ENCODE measurements at places on chromosomes 1 and 21. TPM values are rescaled to one million over a fixed set of nuclear protein-coding genes. Genes with fewer than 3 reads are reported as not detected.

DNA sequence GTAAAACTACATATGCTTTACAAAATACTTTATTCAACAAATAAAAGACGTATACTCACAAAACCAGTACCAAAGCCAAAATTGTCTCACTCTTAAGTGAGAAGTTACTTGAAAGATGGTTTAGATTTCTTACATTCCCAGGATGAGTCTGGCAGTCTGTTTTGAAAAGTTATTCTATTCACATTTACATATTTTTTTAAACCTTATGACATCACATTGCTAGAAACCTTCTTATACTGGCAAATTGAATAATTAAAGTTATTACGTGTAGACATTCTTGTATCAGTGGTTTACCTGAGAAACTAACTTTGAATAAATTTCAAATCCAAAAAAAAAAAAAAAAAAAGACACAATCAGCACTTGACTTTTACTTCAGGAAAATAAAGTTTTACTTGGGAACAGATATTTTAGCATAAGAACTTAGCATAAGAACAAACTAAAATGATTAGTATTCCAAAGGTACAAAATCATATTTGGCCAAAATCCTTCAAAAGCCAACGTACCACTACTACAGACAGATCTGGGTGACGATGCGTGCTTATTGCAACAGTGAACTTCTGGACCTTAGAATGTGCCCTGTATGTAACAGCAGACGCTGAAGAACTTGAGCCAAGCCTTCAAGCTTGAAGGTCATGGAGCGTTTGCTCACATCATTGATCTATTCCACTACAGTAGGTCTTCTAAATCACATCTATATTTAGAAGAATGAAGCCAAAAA is 2.5 kb downstream of the CDC42BPA start:
- no peaks in the 10 kb centered on the region for H3K36me3 ChIP-seq
- peak overlapping the region; percentile 87 for H3K4me3 ChIP-seq
- no peak overlapping the region for H3K27ac ChIP-seq
- no peak for DNase-seq

DNA sequence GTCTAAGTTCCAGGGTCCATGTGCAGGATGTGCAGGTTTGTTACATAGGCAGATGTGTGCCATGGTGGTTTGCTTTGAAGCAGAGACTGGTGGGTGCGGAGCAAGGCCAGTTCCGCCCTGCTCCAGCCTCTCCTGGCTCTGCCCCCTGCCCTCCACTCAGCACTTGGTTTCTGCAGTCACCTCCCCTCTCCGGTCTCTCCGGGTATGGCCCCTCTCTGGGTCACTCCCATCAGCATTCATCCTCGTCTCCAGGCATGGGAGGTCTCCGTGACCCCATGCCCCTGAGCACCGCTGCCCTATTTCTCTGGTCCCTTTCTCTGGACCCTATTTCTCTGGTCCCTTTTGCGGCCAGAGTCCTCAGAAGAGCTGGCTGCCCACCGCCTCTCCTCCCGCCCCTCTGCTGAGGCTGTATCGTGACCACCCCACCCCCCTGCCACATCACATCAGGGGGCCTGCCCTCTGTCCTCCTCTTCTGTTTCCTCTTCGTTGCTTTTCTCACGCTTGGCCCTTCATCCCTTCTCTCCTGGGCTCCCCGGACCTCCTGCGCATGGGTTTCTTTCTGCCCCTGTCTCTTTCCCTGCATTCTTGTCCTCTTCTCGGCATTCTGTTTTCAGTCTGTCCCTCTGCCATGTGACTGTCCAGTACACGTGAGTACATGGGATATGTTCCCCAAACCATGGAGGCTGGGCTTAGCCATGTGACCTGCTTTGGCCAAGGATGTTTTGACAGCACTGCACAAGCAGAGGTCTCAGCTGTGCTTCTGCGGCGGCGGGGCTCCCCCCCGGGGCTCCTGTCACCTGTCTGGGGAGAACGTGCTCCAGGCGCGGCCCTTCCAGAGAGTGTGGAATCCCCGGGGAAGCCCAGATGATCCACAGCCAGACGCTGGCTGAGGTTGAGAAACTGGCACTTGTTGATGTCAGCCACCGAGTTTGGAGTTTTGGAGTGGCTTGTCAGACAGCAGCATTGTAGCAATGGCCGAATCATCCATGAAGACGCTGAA is 54.4 kb upstream of the C1orf174 start:
- H3K27ac ChIP-seq, result no peak overlapping the region
- no peak overlapping the region for H3K4me3 ChIP-seq

DNA sequence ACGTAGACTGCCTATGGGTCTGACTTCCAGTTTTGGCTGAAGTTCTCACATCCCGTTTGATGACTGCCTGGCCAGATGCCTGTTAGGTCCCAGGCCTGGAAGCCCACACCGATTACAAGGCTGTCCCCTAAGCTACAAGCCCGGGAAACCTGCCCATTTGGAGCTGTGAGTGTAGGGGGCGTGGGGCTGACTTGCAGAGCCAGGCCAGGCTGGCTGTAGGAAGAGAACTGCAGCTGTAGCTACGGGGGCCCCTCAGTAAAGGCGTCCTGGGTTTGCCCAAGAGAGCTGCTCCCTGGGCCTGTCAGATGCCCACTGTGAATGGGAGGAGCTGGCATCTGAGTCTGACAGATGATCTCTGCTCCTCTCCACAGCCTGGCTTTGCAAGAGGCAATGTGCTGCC is 199.7 kb downstream of the CAMTA1 start:
- no peaks in the 10 kb centered on the region for H3K36me3 ChIP-seq
- no peaks in the 10 kb centered on the region for H3K4me1 ChIP-seq
- no peaks in the 10 kb centered on the region for H3K27me3 ChIP-seq
- H3K27ac ChIP-seq, result no peak overlapping the region
- H3K4me3 ChIP-seq, result no peak overlapping the region

- H3K4me3 ChIP-seq, result peak overlapping the region; percentile 62
- peak overlapping the region; percentile 25 for H3K27ac ChIP-seq
- no peak for DNase-seq
- H3K36me3 ChIP-seq, result no peaks in the 10 kb centered on the region
- peaks cover 13% of the 10 kb centered on the region for H3K4me1 ChIP-seq
These were observed 618 bp downstream of the SH3BGR start for GRCh38 chr21:39452207-39452969.

DNA sequence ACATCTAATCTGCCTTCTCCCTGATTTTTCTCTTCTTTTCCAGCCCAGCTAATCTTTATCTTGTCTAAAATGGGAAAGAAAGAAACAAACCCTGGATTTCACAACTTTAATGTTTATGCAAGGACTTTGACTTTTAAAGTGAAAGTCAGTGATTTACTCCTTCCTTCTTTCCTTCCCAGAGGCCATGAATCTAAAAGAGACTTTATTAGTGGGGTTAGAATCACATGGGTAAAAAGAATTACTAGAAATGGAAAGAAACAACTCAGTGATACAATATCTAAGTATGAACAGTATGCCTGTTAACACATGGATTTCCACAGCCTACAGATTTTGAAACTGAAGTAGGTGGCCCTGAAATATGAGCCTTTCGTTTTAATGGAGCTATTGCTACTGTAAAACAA is 59.8 kb upstream of the KCNK2 start:
- H3K4me3 ChIP-seq, result no peak overlapping the region
- H3K27ac ChIP-seq, result no peak overlapping the region
- H3K36me3 ChIP-seq, result no peaks in the 10 kb centered on the region
- H3K27me3 ChIP-seq, result no peaks in the 10 kb centered on the region
- no peak for DNase-seq

DNA sequence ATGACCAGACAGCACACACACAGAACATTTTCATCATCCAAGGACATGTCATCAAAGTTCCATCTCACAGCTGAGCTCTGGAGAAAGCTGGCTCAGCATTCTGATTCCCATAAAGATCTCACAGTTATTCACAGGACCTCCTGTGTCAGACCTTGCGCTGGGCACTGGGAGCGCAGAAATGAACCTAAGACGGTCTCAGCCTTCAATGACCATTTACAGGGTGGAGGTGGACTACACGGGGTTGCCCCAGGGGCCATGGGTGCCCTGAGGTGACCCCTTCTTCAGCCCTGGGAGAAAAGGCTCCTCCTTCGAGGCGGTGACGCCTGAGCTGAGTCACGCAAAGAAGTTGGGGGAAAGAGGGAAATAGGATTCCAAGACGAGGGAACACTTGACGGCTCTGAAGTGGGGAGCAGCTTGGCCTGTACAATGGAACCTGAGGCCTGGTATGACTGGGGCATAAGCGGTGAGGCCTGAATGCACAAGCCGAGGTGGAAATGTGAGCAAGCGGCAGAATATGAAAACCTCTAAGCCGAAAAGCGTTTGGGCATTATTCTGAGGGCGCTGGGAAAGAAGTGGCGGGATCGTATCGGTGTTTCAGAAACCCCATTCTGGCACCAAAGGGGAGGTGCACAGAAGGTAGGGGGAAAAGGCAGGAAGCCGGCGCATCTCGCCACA is 797 bp downstream of the CC2D1B start:
- no peaks in the 10 kb centered on the region for H3K4me1 ChIP-seq
- H3K4me3 ChIP-seq, result peak overlapping the region; percentile 96
- peak overlapping the region; percentile 76 for H3K27ac ChIP-seq
- H3K27me3 ChIP-seq, result no peaks in the 10 kb centered on the region

DNA sequence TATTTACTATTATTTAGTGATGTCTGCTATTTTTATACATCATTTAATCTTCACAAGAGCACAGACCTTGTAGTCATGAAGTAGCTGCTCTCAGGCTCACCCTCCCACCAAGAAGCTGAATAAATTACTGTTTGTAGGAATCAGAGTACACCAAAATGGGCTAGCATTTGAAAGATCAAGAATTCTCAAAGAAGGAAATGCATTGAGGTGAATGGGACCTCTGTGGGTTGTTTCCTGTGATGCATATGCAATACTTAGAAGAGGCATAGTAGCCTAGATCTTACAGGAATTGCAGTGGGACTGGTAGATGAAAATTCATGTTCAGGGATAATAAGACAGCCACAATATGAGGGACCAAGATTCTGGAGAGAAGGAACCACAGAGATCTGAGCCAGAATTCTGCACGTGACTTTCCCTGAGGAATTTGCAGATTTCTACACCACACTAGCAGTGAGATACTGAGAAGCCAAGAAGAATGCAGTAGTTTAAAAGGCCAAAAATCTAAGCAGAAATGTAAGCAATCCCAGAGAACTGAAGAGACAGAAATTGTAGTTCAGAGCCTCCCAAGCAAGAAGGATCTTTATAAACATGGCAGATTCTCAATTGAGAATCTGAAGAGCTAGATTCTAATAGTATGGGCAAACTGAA is 307.0 kb downstream of the ST6GALNAC3 start:
- no peak for DNase-seq
- H3K27ac ChIP-seq, result no peak overlapping the region
- no peak overlapping the region for H3K4me3 ChIP-seq
- no peaks in the 10 kb centered on the region for H3K36me3 ChIP-seq
- H3K4me1 ChIP-seq, result no peaks in the 10 kb centered on the region

GRCh38 chr1:15836772-15837669 is 10.5 kb upstream of the SPEN start:
- H3K4me3 ChIP-seq, result peak overlapping the region; percentile 94
- H3K27me3 ChIP-seq, result no peaks in the 10 kb centered on the region
- peak; percentile 70 for DNase-seq
- no peaks in the 10 kb centered on the region for H3K36me3 ChIP-seq
- H3K27ac ChIP-seq, result no peak overlapping the region
- no peaks in the 10 kb centered on the region for H3K4me1 ChIP-seq

- peak; percentile 75 for DNase-seq
- H3K27ac ChIP-seq, result no peak overlapping the region
- no peaks in the 10 kb centered on the region for H3K27me3 ChIP-seq
- no peaks in the 10 kb centered on the region for H3K36me3 ChIP-seq
- H3K4me3 ChIP-seq, result no peak overlapping the region
- H3K4me1 ChIP-seq, result no peaks in the 10 kb centered on the region
These were observed 31.7 kb upstream of the RALGPS2 start for GRCh38 chr1:178693366-178693765.

GRCh38 chr1:30036666-30037065 is 686.7 kb downstream of the MATN1 start:
- H3K27me3 ChIP-seq, result no peaks in the 10 kb centered on the region
- no peak overlapping the region for H3K4me3 ChIP-seq
- no peaks in the 10 kb centered on the region for H3K4me1 ChIP-seq
- peak; percentile 20 for DNase-seq

DNA sequence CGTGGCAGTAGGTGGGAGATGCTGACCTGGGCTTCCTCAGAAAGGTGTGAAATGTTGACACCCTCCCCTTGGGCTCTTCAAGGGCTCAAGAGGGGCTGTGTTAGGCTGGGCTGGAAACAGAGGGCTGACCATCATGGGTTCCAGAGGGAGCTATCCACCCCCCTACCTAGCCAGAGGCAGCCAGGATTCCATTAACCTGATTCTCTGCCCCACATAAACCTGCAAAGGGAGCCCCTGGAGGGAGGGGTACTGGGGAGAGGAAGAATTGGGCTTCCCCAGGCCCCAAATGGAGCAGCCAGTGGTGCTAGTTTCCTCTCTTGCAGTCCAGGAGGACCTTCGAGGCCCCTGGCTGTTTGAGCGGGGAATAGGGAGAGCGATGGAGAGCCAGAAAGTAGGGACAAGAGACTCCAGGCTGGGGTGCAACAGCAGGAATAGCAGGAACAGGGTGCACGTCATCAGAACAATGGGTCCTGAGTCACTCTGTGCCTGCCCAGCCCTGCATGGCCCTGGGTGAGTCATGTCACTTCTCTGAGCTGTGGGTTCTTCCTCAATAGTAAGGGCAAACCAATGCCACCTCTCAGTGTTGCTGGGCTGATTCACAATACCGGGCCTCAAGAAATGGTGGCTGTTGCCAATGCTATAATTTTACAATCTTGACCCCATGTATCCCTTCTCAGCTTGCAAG is 121.2 kb downstream of the EPHB2 start:
- no peak for DNase-seq
- H3K27me3 ChIP-seq, result no peaks in the 10 kb centered on the region
- no peak overlapping the region for H3K27ac ChIP-seq

DNA sequence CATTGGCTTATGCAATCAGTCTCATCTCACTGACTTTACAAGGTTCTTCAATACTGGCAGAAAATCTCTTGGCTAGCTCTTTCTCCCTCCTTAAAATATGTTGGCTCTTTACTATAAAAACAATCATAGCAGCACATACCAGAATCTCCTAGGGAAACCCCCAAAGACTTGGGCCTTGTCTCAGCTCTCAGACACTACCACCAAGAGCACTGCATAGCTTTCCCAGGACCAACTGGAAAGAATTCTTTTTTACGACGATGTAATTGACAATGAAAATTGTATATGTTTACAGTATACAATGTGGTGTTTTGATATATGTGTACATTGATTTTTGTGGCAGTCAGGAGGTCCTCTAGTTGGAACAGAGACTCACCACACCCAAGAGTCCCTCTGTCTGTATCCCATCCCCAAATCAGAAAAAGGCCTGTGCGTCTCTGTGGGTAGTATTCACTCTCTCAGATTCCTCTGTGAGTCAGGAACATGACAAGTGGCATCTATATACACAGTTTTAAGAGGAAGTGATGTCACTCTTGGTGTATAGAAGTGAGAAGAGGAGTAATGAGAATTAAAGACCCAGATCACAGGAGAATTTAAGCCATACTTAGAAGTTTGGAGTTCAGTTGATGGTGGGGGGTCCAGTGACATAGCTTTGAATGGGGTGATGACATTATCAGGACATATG is 21.1 kb downstream of the SMAP2 start:
- H3K36me3 ChIP-seq, result peaks cover 22% of the 10 kb centered on the region
- peak overlapping the region; percentile 2 for H3K4me3 ChIP-seq
- peaks cover 3% of the 10 kb centered on the region for H3K4me1 ChIP-seq
- DNase-seq, result no peak

GRCh38 chr1:22331618-22332423 is 119.8 kb upstream of the ZBTB40 start:
- H3K27ac ChIP-seq, result no peak overlapping the region
- no peak for DNase-seq
- H3K4me3 ChIP-seq, result no peak overlapping the region
- H3K36me3 ChIP-seq, result no peaks in the 10 kb centered on the region

PCNX2 gene
- 39.1 TPM for total RNA-seq

MROH7 gene
- total RNA-seq, result 0.14 TPM

MIXL1 gene
- total RNA-seq, result 86.3 TPM

ADORA1 gene
- 1.1 TPM for total RNA-seq

TPRG1L gene
- 54.9 TPM for total RNA-seq

AADACL4 gene
- total RNA-seq, result not detected

TDRD10 gene
- total RNA-seq, result not detected

SORT1 gene
- total RNA-seq, result 39.0 TPM

Measured in endodermal cell (in vitro differentiated cells).